Dermis blood vessel endothelial cell (primary cell): ENCODE measurements at places on chromosomes 5 and 9.
A peak's percentile ranks its signal among the peaks of the same experiment; 100 is the strongest.

- DNase-seq: no peak
Observed at GRCh38 chr9:104786293-104786692, 22.4 kb downstream of the NIPSNAP3B start.

GRCh38 chr5:44862808-44863207, 54.1 kb downstream of the MRPS30 start:
- DNase-seq: peak; percentile 36

- peak; percentile 55 for DNase-seq
Observed at GRCh38 chr5:10489810-10490426, 48.2 kb downstream of the ROPN1L start.

DNA sequence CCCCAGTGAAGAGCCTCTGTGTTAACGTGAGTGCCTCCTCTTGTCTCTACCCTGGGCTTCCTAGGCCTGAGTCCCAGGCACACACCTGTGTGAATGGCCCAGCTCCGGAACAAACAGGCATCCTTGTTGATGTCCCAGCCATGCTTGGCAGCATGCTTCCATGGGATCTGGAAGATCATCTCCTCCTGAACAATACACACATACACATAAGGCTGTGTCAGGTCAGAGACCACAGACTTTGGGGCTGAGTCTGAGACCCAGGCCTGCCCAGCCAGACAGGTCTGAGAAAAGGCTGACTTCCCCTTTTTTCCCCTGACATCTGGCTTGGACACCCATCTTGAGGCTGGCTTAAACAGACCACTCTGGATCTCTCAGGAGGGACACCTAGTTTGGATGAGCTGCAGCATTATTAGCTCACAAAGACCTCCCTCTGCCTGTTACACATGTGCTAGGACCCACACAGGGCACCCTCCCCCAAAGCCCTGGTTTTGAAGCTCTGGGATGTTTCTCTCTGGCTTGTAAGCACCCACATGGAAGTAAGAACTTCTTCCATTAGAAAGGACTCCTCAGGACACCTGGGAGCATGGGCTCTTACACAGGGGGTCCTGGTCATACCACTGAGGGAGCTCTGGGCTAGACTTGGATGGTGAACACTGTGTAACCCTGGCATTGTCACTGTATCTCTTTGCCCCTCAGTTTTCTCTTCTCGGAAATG, 2.6 kb downstream of the IRF1 start:
- DNase-seq: no peak

DNA sequence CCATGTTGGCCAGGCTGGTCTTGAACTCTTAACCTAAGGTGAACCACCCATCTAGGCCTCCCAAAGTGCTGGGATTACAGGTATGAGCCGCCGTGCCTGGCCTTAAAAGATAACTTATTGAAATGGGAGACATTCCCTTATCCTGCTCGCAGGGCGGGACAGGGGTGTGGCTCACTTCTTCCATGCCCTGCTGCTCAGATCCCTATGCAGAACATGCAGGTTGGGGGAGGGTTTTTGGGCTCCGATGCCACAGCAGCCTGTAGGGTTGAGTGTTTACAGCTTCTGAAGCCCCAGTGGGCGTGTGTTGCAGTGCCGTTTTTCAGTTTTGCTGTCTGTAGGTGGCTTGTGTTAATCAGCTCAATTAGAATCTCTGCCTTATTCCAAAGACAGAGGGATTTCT, 108.0 kb upstream of the BRINP1 start:
- DNase-seq: no peak

DNA sequence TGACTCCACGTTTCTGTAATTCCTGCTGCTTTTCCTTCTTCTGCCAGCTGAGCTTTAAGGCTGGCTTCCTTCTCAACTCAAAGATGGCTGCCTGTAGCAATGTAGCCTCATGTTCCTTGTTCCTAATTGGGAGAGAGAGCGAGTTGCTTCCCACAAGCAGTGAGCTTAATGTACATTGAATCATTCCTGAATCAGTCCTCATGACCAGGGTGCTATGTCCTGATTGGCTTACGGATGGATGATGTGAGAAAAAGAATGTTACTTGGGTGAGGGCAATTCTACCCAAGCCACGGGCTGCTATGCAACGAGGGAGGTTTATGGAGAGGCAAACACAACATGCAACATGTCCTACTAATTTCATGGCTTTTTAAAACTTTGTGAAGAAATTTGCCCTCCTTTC, 356.2 kb downstream of the RASEF start:
- no peak for DNase-seq

- DNase-seq: peak; percentile 86
Observed at GRCh38 chr9:130866474-130866965, 30.1 kb downstream of the QRFP start.

GRCh38 chr9:16184964-16185646, 632.3 kb downstream of the CCDC171 start:
- no peak for DNase-seq

DNA sequence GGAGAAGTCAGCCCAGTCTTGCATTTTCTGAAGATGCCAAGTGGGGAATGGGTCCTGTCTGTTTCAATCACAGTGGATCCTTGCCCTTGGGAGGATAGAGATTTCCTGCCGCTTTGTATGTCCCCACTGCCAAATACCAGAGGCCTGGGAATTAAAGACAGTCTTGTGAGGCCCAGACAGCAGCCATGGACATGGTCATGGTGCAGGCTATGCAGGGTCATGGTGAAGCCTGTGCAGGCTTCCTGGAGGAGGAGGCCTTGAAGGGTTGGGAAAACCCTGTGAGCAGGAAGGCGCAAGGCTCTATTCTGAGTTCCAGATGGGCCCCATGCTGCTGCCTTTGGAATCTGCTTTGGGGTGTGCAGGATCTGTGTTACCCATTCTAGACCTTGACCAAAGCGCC, 57.3 kb upstream of the PITX1 start:
- no peak for DNase-seq

DNA sequence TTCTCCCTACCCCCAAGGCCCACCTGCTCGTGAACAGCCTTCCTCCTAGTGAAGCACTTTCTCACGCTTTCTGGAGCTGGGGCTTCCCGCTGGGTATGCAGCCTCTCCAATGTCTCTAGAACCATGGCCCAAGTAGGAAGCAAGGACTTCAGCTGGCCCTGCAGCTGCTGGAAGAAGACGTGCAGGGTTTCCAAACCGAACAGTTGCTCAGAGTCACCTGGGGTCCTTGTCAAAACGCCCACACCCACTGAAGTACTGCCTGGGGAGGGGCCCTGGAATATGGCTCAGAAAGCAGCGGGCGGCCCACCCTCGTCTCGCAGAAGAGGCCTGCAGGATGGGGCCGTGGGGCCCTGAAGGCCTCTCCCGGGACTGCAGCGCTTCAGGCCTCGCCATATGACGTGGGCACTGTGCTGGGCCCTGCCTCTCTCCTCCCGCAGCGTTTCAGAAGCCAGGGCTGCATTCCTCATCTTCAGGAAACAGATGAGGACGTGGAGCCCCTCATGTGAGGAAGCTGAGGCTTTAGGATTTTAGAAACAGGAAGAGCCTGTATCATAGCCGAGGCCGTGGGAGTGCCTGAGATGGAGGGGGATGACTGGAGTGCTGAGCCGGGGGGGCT, 116.0 kb upstream of the LMX1B start:
- DNase-seq: no peak

DNA sequence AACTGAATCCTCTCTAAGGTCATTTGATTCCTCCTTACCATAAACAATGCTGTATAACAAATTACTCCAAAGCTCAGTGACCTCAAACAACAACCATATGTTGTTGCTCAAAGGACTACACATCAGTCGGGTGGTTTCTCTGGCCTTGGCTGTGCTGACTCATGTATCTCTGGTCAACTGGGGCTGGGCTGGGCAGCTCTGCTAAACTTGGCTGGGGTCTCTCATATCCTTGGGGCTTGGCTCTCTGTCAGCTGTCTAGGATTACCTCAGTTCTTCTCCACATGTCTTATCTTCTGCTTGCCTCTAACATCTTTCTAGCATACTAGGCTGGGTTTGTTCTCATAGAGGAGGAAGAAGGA, 86.4 kb downstream of the GALNT10 start:
- peak; percentile 4 for DNase-seq

DNA sequence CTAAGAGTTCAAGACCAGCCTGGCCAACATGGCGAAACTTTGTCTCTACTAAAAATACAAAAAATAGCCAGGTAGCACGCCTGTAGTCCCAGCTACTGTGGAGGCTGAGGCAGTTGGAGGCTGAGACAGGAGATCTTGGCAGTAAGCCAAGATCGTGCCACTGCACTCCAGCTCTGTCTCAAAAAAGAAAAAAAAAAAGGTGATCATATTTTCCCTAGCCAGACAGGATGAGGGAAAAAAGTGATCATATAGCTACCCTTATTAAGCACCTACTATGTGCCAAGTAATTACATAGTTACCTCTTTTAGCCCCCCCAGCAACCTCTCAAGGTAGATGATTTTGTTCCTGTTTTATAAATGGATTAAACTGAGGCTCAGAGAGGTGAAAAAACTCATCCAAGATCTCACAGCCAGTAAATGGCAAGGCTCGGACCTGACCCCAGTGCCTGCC, 18.1 kb upstream of the RPL26L1 start:
- peak; percentile 58 for DNase-seq

- DNase-seq: no peak
Observed at GRCh38 chr5:138157626-138158025, 18.4 kb upstream of the NME5 start.

DNA sequence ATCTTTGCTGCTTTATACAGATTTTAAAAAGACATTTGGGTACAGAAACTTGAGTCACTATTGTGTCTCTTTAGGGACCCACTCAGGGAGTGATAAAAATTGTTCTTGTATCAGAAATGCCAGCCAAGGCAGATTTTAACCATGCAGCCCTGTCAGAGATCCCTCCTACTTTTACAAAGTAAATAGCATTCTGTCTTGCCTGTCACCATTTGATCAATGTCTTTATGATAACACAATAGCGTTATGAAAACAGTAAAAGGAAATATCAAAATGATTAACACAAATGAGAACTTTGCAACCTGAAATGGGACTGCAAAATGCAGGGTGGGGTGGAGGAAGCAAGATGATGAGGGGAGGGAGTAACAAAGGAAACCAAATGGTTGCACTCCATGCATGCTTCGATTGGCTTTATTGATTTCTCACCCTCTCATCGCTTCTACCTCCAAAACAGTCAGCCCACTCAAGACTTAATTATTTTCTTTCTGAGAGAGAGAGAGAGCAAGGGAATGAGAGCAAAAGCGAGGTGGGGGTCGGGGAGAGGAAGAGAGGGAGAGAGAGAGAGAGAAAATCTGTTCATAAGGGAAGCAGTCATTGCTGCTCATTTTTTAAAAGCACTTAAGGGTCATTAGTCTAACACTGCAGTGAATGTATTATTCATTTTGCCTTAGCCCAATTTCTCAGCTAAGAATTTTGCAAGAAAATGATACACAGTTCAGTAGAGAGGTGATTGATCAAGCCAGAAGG, 576.5 kb downstream of the CSNK1G3 start:
- DNase-seq: no peak

DNA sequence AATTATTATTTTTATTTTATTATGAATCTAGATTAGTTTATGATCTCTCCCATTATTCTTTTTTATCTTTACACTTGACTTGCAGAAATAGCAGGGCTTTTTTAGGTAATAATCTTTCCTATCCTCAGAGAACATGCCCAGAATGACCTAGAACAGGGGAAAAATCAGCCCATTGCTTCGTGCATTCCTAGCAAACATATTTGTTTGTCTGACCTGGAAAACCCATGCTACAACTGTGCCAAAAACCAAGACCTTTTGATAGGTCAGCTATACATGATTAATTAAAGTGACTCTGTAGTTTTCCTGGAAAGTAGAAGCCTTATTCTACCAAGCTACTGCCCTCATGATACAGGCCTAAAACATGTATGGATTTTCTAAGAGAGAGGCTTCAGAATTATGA, 24.1 kb upstream of the CCDC112 start:
- DNase-seq: no peak

DNA sequence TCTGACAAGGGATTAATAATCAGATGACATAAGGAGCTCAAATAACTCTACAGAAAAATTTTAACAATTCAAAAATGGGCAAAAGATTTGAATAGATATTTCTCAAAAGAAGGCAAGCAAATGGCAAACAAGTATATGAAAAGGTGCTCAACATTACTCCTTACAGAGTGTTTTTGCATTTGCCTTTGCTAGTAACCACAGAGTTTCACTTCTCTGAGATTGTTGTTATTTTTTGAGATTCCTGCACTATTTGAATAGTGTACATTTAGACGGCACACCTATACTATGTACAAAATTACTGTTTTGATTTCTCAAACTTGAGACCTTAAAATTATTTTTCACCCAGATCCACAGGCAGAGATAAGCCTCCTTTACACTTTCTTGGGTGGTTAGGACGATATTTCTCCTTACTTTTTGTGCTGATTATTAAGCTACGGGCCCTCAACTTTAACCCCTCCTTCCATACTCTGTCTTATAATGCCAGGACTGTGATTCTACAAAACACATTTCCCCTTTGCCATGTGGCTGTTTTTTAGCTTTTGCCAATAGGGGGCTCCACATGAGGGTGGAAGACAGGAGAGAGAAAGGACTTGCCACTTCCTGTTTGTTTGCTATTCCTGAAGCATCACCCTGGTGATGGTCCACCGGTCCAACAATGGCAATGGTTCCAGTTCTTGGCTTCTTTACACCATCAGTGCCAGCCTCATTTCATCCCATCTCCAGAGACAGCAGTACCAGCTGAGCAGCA, 65.0 kb upstream of the DAP start:
- no peak for DNase-seq

- peak; percentile 13 for DNase-seq
Observed at GRCh38 chr5:133230823-133231578, 179.2 kb downstream of the HSPA4 start.

DNA sequence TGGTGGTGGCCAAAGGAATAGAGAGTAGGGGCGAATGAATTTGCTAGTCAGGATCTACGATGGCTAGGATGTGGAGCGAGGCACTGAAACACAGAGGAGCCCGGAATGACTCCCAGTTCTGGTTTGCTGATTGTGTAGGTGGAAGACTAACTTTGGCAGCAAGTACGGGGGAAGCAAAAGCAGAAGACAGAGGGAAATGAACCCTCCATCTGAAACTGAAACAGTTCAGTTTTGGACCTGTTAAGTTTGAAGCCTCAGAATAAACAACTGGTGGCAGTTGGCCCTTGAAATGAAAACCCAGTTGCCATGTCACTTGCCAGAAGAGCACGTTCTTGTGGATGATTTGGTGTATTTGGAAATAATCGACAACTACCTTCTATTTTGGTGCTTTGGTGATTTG, 15.4 kb upstream of the SMIM15 start:
- no peak for DNase-seq

DNA sequence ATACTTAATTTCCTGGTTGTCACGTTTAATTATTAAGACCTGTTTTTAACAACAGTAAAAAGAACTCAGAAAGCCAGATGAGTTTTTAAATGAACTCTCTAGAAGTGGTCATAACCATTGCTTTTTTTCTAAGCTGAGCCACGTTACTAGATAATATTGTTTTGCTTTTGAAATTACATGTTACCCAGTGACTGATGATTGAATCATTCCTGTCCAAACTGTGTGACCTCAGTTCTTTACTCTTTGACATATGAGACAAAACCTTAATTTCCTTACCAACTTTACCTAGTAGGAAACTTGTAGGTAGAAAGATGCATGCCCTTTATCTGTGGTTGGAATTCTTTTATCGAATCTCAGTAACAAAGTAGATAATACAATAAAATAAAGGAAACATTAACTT, 411.7 kb downstream of the SH3GL2 start:
- no peak for DNase-seq
